ENCODE measurements at places on chromosomes 16 and 17.

DNA sequence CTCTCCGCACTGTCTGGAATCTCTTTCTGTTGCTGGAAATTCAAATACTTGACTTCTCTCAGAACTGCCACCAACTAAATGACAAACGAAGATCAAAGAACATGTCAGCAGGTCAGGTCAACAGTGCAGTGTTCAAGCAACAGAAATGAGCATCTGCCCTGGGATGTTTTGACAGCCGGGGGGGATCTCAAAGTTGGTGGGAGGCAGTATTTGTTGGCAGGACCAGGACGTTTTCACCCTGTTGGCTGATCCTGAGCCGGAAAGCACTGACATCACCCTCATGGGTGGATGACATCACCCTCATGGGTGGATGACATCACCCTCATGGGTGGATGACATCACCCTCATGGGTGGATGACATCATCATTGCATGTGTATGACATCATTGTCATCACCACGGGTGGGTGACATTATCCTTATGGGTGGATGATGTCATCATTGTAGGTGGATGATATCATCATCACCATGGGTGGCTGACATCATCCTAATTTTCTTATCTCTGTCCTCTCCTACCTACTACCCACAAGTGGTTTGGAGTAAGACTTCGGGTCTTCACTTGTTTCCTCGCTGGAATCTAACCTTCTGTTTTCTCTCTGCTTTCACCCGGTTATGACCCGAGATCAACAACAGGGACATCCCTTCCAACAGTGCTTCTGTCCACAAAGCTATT lies 18.9 kb downstream of the DNAH17 start:
- no peak overlapping the region for H3K4me3 ChIP-seq
- DNase-seq = no peak
- H3K36me3 ChIP-seq = no peaks in the 10 kb centered on the region
- no peaks in the 10 kb centered on the region for H3K4me1 ChIP-seq

GRCh38 chr16:81902025-81902424 lies 109.2 kb downstream of the SDR42E1 start:
- DNase-seq = no peak
- no peaks in the 10 kb centered on the region for H3K27me3 ChIP-seq
- no peaks in the 10 kb centered on the region for H3K4me1 ChIP-seq
- H3K27ac ChIP-seq = no peak overlapping the region
- H3K4me3 ChIP-seq = no peak overlapping the region

- no peak overlapping the region for H3K4me3 ChIP-seq
- peak overlapping the region; percentile 32 for H3K27ac ChIP-seq
- H3K4me1 ChIP-seq = peaks cover 52% of the 10 kb centered on the region
Observed at GRCh38 chr16:19515757-19516156, 6.1 kb downstream of the GDE1 start.

DNA sequence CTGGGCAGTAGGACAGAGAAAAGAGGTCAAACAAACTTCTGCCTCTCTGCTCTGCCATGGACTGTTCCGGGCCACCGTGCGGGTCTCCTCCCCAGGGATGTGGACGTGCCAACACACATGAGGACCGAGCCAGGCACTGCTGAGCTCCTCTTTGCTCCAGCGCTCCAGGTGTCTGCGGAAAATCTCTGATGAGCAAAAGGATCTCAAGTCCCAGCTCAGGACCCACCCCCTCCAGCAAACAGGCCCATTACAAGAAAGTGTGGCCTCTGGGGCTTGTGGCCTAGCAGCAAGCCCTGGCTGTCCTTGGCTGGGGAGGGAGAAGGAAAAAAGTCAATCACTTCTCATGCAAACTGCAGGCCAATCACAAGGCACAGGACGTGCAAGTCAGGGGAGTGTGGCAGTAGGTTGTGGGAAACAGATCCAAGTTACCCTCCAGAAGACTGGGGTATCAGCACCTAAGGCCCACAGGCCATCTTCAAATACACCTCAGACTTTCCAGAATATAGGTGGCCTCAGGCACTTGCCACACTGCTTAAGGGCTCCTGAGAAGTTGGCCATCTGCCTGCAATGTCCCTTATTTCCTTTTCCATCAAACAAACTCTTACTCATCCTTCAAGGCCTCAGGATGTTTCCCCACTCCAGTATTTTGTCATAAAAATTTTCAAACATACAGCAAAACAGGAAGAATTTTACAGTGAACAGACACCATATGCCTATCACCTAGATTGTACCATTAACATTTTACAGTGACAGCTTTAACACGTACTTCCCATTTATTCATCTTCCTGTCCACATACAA lies 36.0 kb upstream of the SREBF1 start:
- no peak overlapping the region for H3K27ac ChIP-seq
- no peaks in the 10 kb centered on the region for H3K27me3 ChIP-seq
- DNase-seq = no peak
- H3K4me1 ChIP-seq = peaks cover 22% of the 10 kb centered on the region
- H3K36me3 ChIP-seq = no peaks in the 10 kb centered on the region

DNA sequence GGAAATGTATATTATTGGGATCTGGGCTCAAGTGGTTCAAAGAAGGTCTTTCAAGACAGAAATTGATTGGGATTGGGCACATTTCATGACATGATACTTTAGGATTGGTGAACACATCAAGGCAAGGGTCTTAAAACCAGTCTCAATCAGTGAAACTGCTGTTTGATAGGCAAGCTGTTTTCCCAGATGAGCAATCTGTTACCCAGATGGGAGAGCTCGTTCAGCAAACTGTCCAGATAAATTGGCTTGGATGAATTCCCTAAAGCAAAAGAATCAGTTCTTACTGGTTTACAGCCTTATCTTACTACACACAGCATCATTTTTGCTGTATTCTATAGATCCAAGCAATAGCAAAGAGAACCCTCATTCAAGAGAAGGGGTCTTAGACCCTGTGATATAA lies 31.0 kb upstream of the CNEP1R1 start:
- H3K36me3 ChIP-seq = no peaks in the 10 kb centered on the region
- no peak overlapping the region for H3K4me3 ChIP-seq
- H3K4me1 ChIP-seq = no peaks in the 10 kb centered on the region
- H3K27me3 ChIP-seq = no peaks in the 10 kb centered on the region
- H3K27ac ChIP-seq = no peak overlapping the region
- no peak for DNase-seq

GRCh38 chr17:49580055-49580721 lies 4.5 kb downstream of the NXPH3 start:
- no peak for DNase-seq
- H3K36me3 ChIP-seq = no peaks in the 10 kb centered on the region
- no peaks in the 10 kb centered on the region for H3K27me3 ChIP-seq
- H3K4me1 ChIP-seq = peaks cover 39% of the 10 kb centered on the region
